NCI-H460 (cell line): ENCODE measurements at places on chromosomes 1 and 21.

DNA sequence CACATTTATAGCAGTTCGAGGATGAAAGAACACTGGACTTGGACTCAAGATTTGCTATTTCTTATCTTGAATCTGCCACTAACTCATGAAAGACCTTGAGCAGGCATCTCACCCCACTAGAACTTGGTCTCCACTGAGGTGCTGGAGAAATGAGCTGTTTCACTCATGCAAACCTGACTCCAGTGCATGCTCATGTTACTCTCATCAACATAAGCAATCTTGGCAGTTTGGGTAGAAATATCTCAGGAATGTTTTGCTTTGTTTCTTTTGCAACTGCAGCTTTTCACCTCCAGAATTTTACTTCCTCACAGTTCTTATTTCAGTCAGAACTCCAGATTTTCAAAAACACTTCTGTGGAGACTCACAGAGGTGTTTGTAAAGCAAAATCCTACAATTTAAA is 46.2 kb upstream of the DAB1 start:
- no peak for DNase-seq

DNA sequence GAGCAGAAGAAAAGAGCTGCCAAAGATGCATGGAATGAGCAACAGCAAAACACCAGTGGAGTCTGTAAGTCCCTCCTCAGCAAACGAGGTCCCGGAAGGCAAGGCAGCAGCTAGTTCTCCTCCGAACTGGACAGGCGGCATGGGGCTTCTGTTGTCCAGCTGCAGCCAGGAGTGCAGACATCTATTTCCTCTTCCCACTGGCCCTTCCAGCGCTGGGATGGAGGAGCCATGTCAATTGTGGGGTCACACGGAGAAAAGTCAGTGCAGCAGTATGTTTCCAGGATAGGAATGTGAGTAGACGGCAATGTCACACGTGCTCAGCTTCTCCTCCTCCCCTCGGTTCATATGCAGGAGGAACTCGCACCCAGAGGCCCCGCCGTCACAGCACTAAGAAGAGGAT is 46.5 kb downstream of the STX6 start:
- DNase-seq: no peak

- DNase-seq: no peak
These were observed 709 bp downstream of the NECTIN4 start for GRCh38 chr1:161088587-161089110.

DNA sequence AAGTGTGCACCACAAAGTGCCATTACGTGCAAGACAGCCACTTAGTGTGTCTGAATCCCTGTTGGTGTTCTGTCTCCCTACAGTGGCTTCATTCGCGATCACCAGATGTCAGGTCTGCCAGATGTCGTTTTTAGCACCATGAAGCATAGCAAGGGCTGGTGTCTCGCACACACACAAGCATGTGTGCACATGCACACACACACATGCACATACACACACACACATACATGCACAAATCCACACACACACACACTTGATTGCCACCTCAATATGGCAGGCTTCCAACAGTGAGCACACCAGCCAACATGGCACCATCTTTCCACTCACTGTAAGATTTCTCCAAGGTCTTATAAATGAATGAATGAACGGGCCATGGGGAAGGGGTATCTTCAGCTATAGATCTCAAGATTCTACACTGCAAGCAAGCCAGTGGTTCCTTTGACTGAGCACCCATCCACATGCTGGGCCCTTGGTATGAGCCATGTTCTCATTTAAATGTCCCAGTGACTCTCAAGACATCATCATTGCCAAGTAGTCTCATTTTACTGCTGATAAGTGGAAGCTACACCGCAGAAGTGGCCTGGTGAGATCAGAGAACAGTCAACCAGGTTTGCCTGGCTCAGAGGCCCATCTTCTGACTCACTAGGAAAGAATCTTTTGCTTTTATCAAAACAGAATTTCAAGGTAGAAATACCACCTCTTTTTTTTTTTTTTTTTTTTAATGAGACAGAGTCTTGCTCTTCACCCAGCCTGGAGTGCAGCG is 84.9 kb downstream of the SIM2 start:
- DNase-seq: no peak

GRCh38 chr1:3055051-3055450 is 14.0 kb upstream of the PRDM16 start:
- DNase-seq: no peak

DNA sequence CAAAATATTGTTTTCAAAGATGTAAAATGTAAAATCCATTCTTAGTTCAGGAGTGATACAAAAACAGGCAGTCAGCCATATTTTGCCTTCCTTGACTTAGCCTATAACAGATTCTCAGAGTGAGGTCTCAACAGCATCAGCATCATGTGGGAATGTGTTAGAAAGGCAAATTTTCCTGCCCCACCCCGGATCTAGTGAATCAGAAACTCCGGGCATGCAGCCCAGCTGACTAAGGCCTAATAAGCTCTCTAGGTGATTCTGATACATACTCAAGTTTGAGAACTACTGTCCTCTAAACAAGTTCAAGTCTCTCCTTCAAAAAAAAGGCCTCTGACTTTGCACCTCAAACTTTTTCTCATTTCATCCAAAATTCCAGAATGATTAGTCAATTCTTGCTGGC is 46.9 kb upstream of the PRRC2C start:
- peak; percentile 81 for DNase-seq

GRCh38 chr1:66044912-66045311 is 252.2 kb downstream of the PDE4B start:
- no peak for DNase-seq

GRCh38 chr1:217311766-217312165 is 319.1 kb downstream of the GPATCH2 start:
- DNase-seq: no peak

DNA sequence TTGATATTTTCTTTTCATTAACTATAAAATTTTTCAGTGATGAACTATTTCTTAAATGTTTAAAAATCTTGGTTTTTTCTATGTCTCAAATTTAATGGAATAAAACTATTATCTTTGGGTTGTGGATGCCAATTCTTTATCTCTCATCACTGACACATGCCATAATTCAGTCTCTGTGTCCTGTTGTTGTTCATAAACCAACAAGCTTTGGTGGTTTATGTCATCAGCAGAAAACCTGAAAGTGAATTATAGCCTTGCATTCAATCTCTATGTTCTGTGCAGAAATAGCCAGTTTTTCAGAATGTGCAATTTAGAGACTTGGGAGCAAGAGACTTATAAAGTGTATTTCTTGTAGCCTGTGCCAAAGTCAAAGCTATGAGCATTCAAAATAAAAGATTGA is 462.6 kb upstream of the ADGRL4 start:
- DNase-seq: no peak

DNA sequence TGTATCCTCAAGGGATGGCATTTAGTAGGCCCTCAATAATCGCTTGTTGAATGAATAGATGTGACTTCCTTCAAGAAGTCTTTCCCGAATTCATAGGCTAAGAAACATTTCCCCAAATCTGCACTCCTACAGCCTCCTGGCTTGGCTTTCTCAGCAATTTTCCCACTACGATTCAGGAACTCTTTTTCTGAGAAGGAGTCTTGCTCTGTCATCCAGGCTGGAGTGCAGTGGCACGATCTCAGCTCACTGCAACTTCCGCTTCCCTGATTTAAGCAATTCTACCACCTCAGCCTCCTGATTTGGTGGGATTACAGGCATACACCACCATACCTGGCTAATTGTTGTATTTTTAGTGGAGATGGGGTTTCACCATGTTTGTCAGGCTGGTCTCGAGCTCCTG is 37.9 kb upstream of the IFFO2 start:
- DNase-seq: no peak

- no peak for DNase-seq
These were observed 18.0 kb downstream of the C8A start for GRCh38 chr1:56872597-56872996.

DNA sequence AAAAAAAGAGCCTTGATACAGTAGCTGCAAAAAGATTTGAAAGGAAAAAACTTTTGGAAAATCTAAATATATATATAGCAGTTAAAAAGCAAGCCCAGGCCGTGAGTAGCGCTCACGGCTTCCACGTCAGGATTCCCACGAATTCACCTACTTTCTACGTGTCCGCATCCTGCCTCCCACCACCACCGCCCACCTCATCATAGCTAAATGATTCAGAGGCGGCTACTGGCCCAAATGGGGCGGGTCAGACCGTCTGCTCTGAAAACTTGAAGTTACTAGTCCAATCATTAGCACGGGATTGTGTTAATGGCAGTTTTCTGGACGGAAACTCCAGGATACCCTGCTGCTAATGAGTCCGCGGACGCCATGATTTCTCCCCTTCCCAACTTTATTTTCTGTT is 1.3 kb upstream of the CCSAP start:
- DNase-seq: no peak

DNA sequence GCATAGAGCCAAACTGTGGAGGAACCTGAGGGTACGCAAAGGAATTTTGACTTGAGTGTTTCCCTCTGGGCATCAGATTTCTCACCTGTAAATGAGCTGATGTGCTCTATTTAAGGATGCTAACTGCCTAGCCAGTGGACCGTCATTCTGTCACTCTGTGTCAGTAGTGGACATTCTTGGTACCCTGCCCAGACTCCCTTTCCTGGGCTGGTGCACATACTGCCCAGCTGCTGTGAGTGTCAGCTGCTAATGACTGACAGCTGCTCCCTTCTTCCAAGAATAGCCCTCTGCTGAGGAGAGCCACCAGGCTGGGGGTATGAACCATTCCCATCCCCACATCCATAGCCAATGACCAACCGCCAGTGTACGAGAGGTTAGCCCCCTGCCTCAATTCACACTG is 193.1 kb upstream of the DAB1 start:
- DNase-seq: no peak

GRCh38 chr1:241962153-241962552 is 4.6 kb downstream of the BECN2 start:
- DNase-seq: no peak

DNA sequence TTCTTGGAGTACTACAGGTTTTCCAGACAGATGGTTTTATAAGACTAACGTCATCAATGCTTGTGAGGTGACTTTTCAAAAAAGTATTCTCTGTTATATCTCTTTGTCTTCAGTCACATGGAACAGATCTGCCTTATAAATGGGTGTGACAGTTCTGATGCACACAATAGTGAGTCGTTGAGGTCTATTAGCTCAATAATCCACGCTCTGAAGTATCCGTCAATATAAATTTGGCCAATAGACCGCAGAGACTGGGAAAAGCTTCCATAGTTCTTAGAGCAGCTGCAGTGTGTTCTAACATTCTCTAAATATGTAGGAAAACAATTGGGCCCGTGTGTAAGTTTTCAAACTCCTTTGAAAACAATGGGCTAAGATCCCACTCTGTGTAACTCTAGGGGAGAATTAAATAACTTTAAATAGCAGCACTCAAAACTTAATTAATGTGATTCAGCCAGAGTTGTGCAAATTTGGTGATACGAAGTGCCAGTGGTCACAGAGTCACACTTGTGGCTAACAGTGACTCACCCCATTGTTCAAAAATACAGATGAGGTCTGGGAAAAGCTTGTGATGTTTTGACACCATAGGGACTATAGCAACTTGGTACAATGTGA is 316.0 kb downstream of the LMO4 start:
- DNase-seq: no peak

GRCh38 chr1:243842978-243843511 is 7.0 kb downstream of the AKT3 start:
- DNase-seq: no peak
